Hair follicular keratinocyte (primary cell): ENCODE measurements at places on chromosomes 2 and 18. TPM values are rescaled to one million over a fixed set of nuclear protein-coding genes. Genes with fewer than 3 reads are reported as not detected.

ESPNL gene
- 0.30 and 0.55 TPM in 2 replicates for total RNA-seq

SH3BP4 gene
- 35.1 and 40.7 TPM in 2 replicates for total RNA-seq

MC4R gene
- not detected in 2 replicates for total RNA-seq

GALM gene
- total RNA-seq, result 0.16 and 1.5 TPM in 2 replicates

TM4SF20 gene
- total RNA-seq, result not detected in 2 replicates

UGT1A4 gene
- not detected in 2 replicates for total RNA-seq

ITGA4 gene
- total RNA-seq, result 18.6 and 26.6 TPM in 2 replicates

MARCHF4 gene
- total RNA-seq, result 0.72 and 1.0 TPM in 2 replicates

RSAD2 gene
- total RNA-seq, result not detected in 2 replicates

SF3B1 gene
- total RNA-seq, result 70.1 and 83.6 TPM in 2 replicates

CXCR1 gene
- 0.11 TPM in 1 of 2 replicates, not detected in the other for total RNA-seq

GLB1L gene
- total RNA-seq, result 8.0 and 10.2 TPM in 2 replicates

SLC40A1 gene
- not detected in 2 replicates for total RNA-seq

KCNG2 gene
- total RNA-seq, result not detected in 2 replicates

FMNL2 gene
- total RNA-seq, result 32.4 and 47.8 TPM in 2 replicates

FIGLA gene
- not detected in 2 replicates for total RNA-seq

IL37 gene
- total RNA-seq, result not detected in 2 replicates

TRAPPC8 gene
- total RNA-seq, result 16.4 and 17.1 TPM in 2 replicates

MZT2B gene
- 291 and 333 TPM in 2 replicates for total RNA-seq

LRP2 gene
- total RNA-seq, result not detected in 2 replicates
